ENCODE measurements at places on chromosomes 4 and X.
A peak's percentile ranks its signal among the peaks of the same experiment; 100 is the strongest.

DNA sequence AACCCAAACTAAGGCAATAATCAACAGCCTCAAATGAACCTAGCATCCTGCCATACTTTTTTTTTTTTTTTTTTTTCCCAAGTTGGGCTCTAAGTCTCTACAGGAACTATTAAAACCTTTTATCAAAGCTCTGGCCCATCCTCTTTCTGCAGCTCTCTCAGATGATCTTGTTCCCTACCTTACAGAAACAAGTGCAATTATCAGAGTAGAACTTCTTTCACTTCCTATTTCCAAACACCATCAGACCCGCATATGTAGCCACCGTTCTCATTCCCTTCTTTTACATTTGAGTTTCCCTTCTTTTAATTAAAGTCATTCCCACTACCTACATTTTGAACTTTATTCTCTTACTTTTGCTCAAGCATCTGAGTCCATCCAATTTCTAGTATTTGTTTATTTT is 690.6 kb downstream of the DMD start:
- H3K27ac ChIP-seq: no peak overlapping the region
- no peaks in the 10 kb centered on the region for H3K27me3 ChIP-seq
- no peak for DNase-seq
- H3K36me3 ChIP-seq: no peaks in the 10 kb centered on the region

DNA sequence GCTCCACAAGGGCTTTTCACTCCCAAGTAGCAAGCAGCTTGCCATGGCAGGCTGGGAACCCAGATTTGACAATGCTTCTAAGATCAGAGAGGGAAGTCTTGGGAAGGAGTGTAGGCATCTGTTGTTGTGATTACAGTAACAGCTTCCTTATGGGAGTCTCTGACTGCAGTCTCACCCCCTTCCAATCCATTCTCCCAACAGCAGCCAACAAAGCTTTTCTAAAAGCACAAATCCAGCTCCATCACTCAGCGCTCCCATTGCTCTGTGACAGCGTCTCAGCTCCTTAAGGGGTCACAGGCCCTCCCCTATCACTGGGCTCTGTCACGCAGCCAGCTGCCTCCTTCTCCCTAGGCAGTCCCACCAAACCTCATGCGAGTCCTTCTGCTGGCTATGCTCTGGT is 7.1 kb downstream of the IGFBP7 start:
- H3K36me3 ChIP-seq: no peaks in the 10 kb centered on the region
- no peaks in the 10 kb centered on the region for H3K4me1 ChIP-seq
- DNase-seq: no peak
- H3K27ac ChIP-seq: peak overlapping the region; percentile 79

DNA sequence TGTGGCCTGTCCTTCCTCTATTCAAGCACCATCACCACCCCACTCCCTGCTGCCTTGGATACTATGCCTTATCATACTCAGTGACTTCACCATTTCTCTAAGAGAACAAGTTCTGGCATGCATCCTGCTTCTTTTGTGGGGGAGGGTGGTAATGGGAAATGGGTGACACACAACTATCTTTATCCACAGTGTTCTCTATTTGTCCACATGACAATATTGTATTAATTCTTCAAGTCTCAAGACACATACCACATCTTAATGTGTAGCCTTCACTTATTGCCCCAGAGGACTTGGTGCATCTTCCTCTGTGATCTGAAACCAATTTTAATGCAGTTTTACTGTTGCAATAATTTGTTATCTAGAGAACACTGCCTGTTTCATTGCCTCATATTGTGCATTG is 29.3 kb upstream of the UGT2B7 start:
- DNase-seq: no peak
- no peak overlapping the region for H3K4me3 ChIP-seq
- H3K27me3 ChIP-seq: no peaks in the 10 kb centered on the region
- H3K4me1 ChIP-seq: no peaks in the 10 kb centered on the region
- H3K27ac ChIP-seq: no peak overlapping the region

DNA sequence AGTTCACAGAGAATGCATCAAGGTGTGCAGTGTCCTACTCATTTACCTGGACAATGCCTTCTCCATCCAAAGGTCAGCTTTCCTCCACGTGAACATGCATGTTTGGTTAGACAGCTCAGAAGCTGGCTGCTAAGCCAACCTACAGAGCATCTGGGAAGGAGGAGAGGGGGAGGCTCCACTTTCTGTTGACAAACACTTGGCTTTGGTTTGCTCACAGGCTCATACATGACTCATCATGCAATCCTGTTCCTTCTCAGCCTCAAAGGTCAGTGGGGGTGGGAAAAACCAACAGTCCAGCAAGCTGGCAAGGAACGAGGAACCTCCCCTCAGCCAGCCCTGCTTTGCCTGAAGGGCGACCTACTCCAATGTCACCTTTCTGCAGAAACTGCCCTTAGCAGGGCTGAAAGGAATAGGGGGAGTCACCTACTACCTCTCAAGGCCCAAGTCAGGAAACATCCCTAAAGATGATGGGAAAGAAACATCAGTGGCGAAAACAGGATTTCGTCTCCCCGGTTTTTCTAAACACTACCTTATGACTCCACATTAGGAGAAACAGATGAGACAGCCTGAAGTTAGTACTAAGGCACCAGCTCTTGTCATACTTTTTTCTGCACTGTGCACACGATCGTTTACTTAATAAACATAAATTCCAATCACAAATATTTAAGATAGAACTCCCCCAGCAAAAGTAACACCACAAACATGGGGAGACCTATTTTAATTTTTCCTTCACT is 37.9 kb downstream of the RELL1 start:
- no peaks in the 10 kb centered on the region for H3K36me3 ChIP-seq
- peak overlapping the region; percentile 70 for H3K27ac ChIP-seq
- H3K27me3 ChIP-seq: no peaks in the 10 kb centered on the region

- H3K4me1 ChIP-seq: no peaks in the 10 kb centered on the region
- no peak for DNase-seq
- no peak overlapping the region for H3K27ac ChIP-seq
- no peaks in the 10 kb centered on the region for H3K27me3 ChIP-seq
Measured at GRCh38 chr4:90876296-90876695, 749.1 kb downstream of the CCSER1 start.

GRCh38 chr4:181085557-181085956 is 1157.6 kb upstream of the TENM3 start:
- no peaks in the 10 kb centered on the region for H3K36me3 ChIP-seq
- H3K27me3 ChIP-seq: no peaks in the 10 kb centered on the region
- no peak overlapping the region for H3K4me3 ChIP-seq
- DNase-seq: no peak

DNA sequence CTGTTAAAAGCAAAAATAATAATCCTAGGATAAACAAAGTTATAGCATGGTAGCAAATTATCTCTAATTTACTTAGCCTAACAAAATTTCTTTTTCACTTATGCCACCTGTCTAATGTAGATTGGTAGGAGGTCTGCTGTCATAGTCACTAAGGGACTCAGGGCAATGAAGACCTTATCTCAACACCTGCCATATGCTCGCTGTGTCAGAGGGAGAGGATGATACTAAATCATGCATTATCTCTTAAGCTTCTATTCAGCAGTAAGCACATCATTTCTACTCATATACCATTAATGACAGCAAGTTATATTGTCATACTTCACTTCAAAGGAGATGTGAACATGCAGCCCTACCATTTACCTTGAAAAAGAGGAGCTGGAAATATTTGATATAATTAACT is 44.1 kb downstream of the AFM start:
- DNase-seq: no peak
- H3K27me3 ChIP-seq: no peaks in the 10 kb centered on the region
- H3K36me3 ChIP-seq: no peaks in the 10 kb centered on the region
- H3K4me1 ChIP-seq: no peaks in the 10 kb centered on the region
- no peak overlapping the region for H3K27ac ChIP-seq
- no peak overlapping the region for H3K4me3 ChIP-seq

- no peaks in the 10 kb centered on the region for H3K27me3 ChIP-seq
- no peaks in the 10 kb centered on the region for H3K4me1 ChIP-seq
- H3K27ac ChIP-seq: no peak overlapping the region
Measured at GRCh38 chr4:128225148-128225547, 62.5 kb downstream of the PGRMC2 start.

GRCh38 chrX:107565931-107566603 is 62.2 kb upstream of the PRPS1 start:
- no peak for DNase-seq
- H3K27me3 ChIP-seq: peaks cover 61% of the 10 kb centered on the region
- H3K27ac ChIP-seq: no peak overlapping the region

DNA sequence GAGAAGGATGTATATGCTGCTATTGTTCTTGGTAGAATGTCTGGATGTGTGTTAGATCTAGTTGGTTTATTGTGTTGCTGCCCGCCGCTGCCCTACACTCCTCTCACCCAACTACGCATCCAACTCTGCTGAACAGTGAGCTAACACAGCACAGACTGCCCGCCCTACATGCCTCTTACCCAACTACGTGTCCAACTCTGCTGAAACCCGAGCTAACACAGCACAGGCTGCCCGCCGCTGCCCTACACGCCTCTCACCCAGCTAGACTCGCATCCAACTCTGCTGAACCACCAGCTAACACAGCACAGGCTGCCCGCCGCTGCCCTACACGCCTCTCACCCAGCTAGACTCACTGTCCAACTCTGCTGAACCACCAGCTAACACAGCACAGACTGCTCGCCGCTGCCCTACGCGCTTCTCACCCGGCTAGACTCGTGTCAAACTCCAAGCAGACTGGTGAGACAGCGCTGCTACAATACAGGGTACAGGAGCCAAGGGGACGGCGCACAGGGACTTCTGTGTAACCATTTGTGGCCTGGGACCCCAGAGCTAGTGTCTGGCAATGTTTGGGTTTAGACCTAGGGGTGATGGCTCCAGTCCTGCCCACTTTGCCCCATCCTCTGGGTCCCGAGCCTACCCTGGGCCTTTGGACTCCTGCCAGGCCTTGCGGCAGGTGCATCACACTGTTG is 11.6 kb upstream of the CTBP1 start:
- no peaks in the 10 kb centered on the region for H3K4me1 ChIP-seq
- H3K4me3 ChIP-seq: no peak overlapping the region
- no peaks in the 10 kb centered on the region for H3K27me3 ChIP-seq
- no peak for DNase-seq
- H3K27ac ChIP-seq: no peak overlapping the region

- no peaks in the 10 kb centered on the region for H3K27me3 ChIP-seq
- no peaks in the 10 kb centered on the region for H3K36me3 ChIP-seq
- no peak for DNase-seq
- no peaks in the 10 kb centered on the region for H3K4me1 ChIP-seq
- H3K27ac ChIP-seq: no peak overlapping the region
Measured at GRCh38 chr4:88021824-88022223, 14.4 kb downstream of the PKD2 start.

GRCh38 chr4:135065366-135065765 is 863.8 kb upstream of the PABPC4L start:
- H3K27ac ChIP-seq: no peak overlapping the region
- no peak overlapping the region for H3K4me3 ChIP-seq
- H3K4me1 ChIP-seq: no peaks in the 10 kb centered on the region
- no peak for DNase-seq
- H3K36me3 ChIP-seq: no peaks in the 10 kb centered on the region

DNA sequence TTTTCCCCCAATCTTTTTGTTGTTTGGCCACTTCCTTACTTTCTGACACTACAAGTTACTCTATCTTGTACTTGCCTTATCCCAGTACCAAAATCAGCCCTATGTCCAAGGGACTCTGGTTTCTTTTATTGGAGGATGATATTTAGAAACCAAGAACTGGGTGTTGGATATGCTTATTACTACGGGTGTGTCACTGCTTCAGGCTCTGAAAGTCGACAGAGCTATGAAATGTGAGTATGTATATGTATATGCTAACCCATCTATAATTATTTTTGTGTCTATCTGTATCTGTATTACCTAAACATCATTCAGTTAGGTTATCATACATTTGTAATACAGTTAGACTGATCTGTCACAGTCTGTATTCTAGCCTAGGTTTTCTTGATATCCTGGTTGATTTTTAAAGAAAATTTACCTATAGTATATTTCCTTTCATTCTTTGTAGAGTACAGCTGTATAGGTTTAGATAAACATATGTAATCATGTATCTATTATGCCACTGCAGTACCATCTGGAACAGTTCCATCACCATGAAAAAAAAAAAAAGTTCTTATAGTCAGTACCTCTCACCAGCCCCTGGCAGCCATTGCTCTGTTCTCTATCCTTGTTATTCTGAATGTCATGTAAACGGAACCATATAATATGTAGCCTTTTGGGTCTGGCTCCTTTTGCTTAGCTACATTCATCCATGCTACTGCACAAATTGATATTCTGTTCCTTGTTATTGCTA is 18.1 kb downstream of the SEC24B start:
- no peaks in the 10 kb centered on the region for H3K27me3 ChIP-seq
- H3K4me1 ChIP-seq: no peaks in the 10 kb centered on the region
- H3K4me3 ChIP-seq: no peak overlapping the region
- no peak for DNase-seq
- H3K27ac ChIP-seq: no peak overlapping the region
- no peaks in the 10 kb centered on the region for H3K36me3 ChIP-seq

- peaks cover 8% of the 10 kb centered on the region for H3K4me1 ChIP-seq
- no peaks in the 10 kb centered on the region for H3K27me3 ChIP-seq
- H3K36me3 ChIP-seq: no peaks in the 10 kb centered on the region
- no peak for DNase-seq
- H3K4me3 ChIP-seq: peak overlapping the region; percentile 98
- peak overlapping the region; percentile 84 for H3K27ac ChIP-seq
Measured at GRCh38 chr4:5709207-5709575, 832 bp upstream of the EVC2 start.

- H3K27me3 ChIP-seq: no peaks in the 10 kb centered on the region
- H3K27ac ChIP-seq: no peak overlapping the region
- no peaks in the 10 kb centered on the region for H3K36me3 ChIP-seq
Measured at GRCh38 chrX:10722851-10723250, 102.5 kb upstream of the MID1 start.

GRCh38 chr4:188287169-188287894 is 148.1 kb downstream of the TRIML1 start:
- H3K4me3 ChIP-seq: no peak overlapping the region
- H3K27me3 ChIP-seq: no peaks in the 10 kb centered on the region
- H3K27ac ChIP-seq: no peak overlapping the region
- DNase-seq: no peak
- no peaks in the 10 kb centered on the region for H3K36me3 ChIP-seq
- no peaks in the 10 kb centered on the region for H3K4me1 ChIP-seq

DNA sequence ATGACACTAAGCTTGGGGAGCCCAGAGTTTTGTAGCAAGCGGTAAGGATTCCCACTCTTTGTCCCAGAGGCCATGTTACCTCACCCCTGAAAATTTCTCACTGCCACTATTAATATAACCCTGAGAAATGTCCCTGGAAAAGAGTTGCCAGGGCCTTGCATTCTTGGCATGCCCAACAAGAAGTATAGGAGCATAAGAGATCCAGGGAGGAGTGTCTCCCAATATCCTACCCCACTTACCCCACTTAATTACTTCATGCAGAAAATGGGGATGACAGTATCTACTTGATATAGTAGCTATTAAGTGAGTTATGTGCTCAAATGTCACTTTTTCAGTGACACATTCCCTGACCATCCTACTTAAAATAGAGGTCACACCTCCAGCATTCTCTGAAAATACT is 120.5 kb upstream of the C1GALT1C1 start:
- no peaks in the 10 kb centered on the region for H3K36me3 ChIP-seq
- H3K4me1 ChIP-seq: no peaks in the 10 kb centered on the region
- H3K27me3 ChIP-seq: no peaks in the 10 kb centered on the region
- no peak overlapping the region for H3K27ac ChIP-seq
